ENCODE measurements at places on chromosomes 13 and 19.
A peak's percentile ranks its signal among the peaks of the same experiment; 100 is the strongest.

DNA sequence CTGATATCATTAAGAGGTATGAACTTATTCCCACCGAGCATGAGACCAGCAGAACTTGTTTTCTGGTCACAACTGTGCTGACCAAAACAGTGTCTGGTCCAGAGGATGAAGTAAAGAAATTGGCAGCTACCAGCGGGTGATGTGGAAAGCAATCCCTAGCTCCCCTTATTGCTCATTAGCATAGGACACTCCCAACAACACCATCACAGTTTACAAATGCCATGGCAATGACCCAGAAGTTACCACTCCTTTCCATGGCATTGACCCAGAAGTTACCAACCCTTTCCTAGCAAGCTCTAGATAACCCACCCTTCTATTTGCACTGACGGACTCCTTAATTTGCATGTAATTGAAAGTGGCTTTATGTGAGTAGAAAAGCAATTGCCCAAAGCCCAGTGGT lies 1856.1 kb downstream of the OLFM4 start:
- no peak for DNase-seq

- DNase-seq: no peak
Observed at GRCh38 chr19:30630289-30631032, 258.3 kb downstream of the ZNF536 start.

DNA sequence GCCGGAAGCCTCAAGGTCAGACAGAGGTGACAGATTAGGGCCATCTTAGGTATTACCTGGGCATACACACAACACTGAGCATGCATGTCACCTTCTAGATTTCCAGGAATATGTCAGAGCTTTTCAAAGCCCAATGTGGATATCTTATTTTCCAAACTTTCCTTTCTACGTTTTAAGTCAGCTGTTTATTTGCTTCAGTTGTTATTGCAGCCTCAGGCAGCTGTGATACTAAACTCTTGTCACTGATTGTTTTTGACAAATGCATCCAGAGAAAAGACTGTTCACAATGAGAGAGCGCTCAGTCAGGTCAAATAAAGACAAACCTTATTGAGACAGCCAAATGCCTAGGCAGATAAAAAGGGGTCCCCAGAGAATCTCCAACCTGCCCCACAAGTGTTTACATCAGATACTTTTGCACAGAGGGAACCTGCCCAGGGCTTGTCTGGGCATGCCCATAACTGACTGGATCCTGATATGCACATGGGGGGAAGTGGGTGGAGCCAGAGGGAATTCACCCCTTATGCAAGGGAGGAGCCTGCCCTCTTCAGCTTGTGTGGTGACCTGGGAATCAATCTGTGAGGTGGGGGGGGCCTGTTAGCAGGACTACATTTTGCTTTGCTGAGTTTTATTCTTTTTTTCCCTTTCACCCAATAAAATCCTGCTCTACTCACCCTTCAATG lies 28.5 kb downstream of the MED4 start:
- no peak for DNase-seq

DNA sequence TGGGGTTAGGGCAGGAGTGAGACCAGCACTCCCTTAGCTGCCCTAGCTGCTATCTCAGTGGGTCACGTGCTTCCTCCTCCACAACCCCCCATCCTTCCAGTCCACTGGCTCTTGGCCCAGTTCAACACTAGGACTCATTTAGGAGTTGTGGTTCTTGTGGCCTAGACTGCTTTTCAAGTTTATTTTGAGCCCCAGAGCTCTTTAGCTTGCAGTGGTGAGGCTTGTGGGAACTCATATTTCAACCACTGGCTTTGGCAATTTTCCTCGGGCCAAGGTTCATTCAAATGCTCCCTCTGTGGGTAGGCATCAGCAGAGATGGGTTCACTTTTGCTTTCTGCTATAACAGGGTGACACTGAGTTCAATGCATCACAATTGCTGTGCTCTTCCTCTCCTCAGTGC lies 436.2 kb upstream of the SLITRK5 start:
- no peak for DNase-seq

- no peak for DNase-seq
Observed at GRCh38 chr13:36919171-36919832, 736 bp downstream of the SMAD9 start.

DNA sequence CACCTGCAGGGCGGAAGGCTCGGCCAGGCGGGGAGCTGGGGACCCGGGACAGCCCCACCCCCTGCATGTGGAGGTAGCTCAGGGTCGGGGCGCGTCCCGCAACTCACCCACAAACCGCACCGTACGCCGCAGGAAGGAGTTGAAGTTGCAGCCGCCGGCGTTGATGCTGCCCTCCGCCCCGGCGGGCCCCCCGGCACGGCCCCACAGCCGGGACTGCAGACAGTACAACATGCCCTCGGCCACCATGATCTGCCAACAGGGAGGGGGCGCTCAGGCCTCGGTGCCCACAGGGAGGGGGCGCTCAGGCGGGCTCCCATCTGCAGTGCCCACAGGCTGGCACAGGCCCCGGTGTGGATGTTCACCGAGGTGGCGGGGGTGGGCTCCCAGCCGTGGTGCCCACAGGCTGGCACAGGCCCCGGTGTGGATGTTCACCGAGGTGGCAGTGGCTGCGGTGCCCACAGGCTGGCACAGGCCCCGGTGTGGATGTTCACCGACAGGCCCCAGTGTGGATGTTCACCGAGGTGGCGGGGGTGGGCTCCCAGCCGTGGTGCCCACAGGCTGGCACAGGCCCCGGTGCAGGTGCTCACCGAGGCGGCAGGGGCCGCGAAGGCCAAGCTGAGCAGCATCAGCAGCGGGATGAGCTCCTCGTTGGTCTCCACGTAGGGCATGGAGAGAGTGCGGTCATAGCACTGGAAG lies 6.5 kb downstream of the PLPPR3 start:
- no peak for DNase-seq

GRCh38 chr19:10667867-10668266 lies 13.7 kb downstream of the ILF3 start:
- DNase-seq: no peak

GRCh38 chr19:5983367-5983955 lies 5.5 kb upstream of the RANBP3 start:
- no peak for DNase-seq

DNA sequence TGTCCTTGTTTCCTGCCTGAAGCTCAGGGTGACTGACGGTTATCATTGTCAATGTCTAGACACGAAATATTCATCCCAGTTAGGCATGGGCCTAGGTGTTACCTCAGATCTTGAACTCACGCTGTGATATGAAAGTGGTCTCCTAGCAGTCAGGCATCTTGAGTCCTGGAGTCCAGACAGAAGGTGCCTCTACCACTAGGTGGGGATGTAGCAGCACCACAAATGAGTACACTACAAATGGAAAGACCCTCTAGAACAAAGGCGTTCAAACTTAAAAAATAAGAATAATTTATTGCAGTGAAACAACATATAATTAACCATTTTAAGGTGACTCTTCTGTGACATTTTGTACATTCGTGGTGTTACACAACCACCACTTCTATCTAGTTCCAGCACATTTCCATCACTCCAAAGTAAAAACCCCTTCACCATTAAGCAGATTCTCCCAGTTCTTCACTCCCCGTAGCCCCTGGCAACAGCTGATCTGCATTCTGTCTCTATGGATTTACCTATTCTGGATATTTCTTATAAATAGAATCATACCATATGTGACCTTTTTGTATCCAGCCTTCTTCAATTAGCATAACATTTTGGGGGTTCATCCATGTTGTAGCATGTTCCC lies 11.9 kb upstream of the FRY start:
- DNase-seq: no peak

- no peak for DNase-seq
Observed at GRCh38 chr13:87444135-87444534, 227.0 kb upstream of the SLITRK5 start.

DNA sequence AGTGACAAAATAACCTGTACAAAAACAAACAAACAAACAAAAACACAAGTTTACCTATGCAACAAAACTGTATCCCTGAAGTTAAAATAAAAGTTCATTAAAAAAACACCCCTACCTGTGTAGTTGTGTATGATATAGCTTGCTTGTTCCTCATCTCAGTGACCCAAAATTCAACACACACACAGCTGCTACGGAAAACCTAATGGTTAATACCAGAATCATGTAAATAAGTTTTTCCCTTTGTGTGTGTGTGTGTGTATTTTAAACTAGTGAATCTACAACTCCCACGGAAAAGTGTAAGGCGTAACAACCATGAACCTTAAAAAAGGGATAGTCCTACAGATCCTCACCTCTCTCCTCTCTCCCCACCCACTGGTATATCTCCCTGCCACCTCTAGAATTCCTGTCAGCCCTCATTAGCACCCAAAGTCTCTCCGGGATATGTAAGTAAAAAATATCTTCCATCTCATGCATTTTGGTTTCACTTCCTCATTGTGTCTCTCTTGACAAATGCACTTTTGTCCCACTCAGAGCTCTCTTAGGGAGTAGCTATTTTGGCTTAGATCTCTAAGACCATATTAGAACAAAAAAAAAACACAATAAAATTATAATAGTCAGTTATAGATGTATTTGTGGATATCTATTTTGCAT lies 2236.5 kb downstream of the PCDH9 start:
- DNase-seq: no peak

DNA sequence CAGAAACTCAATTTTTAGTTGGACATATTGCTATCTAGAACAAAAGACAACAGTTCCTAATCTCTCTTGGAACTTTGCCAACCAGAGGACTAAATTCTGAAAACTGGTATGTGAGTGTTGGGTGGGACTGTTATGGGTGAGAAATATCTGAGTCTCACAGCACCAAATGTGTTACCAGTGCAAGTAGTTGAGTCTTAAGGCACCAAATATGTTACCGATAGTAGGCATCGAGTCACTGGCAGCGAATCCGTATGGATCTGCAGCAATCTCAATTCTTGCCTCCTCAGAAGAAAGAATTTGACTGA lies 575.2 kb downstream of the DACH1 start:
- no peak for DNase-seq

GRCh38 chr13:44395976-44396694 lies 22.5 kb downstream of the SERP2 start:
- no peak for DNase-seq

GRCh38 chr13:67210208-67210607 lies 19.9 kb downstream of the PCDH9 start:
- no peak for DNase-seq

DNA sequence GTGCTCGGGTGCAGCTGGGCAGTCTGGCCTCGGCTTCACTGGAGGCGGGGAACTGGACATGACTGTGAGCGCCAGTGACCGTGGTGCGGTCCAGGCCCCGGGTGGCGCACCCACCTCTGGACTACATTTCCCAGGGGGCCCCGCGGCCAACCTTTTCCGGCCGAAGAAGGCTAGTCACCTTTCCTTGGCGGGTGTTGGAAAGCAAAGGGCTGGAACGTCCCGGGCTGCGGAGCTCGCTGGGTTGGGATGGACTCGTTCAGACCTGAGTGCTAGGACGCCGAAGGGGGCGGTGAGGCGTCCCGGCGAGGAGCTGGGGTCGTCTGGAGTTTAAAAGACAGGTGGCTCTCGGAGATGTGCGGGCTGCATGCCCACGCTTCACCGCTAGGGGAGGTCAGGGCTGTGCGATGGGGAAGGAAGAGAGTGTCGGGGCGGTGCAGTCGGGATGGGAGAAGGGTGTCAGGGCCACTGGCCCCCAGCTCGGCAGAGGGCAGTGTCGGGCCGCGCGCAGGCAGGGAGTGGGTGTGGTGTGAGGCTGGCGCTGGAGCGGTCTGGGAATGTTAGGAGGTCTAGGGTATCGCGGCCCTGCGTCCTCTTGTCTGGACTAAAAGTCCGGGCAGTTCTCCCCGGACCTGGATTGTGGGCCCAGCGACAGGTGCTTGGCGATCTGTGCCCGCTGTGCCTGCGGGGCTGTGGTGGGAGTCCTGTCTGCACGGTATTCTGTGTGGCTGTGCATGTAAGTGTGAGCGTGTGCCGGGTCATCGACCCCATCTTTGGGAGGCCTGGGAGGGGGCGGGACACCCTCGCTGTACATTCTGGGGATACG lies 57.1 kb downstream of the ZNF568 start:
- DNase-seq: peak; percentile 37

DNA sequence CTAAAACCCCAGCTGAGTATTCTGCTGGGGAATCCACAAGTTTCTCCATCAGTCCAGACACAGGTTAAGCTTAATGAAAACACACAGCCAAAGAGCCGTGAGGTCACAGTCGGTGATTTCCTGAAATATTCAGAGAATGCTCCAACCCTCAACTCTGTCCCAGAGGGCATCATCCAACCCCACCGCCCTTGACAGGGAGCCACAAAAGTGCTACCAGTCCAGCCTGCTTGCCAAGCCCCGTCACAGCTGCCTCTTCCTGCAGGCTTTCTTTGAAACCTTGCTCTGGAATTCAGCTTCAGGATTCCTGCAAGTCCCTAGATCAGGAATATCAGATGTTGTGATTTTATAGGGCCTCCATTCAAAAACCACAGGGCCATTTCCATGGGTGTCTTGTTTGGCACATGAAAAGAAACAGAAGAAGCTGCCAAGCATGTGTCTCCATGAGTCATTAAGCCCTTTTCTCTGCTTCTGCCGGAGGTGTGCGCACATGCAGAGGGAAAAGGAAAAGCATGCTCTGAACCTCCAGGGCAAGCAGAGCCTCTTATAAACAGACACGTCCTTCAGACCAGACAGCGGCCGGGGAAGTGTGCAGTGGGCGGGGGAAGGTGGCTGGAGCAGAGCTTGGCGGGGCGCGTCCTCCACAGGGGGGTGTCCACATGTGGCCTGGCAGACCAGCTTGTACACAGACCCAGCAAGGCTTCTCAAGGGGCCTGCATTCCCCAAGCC lies 164.7 kb downstream of the KATNAL1 start:
- no peak for DNase-seq

DNA sequence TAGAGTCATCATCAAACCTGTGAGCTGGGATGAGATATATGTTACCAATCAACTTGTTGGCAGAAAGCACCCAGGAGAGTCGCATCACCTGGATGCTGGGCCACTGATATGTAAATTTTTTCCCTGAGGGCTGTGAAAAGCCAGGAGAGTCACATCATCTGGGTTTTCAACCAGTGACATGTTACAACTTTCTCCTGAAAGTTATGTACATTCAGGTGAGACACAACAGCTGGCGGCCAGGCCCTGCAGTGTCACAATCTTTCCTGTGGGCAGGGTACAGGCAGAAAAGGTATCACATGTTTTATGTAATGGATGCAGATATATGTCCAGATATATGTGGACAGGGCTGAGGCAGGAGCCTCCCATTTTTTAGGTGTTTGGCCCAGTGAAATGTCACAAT lies 13.2 kb upstream of the ZNF724 start:
- no peak for DNase-seq

GRCh38 chr19:38634757-38635482 lies 12.5 kb upstream of the ACTN4 start:
- peak; percentile 49 for DNase-seq

DNA sequence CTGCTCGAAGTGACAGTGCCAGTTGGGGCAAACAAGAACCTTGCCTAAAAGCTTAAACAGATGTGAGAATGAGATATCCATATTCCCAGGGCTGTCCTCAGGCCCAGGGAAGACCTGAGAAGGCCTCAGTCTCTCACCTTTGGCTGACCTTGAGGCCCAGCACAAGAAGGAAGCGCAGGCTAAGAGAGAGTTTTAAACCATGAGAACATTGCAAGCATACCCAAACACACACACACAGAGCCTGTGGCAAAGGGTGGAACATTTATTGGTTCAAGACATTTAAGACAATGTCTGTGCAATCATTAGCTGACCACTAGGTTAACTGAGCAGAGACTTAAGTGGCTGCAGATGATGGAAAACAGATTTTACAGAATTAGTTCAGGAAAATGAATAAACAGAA lies 248.2 kb downstream of the NBEA start:
- no peak for DNase-seq
